ENCODE measurements at places on chromosomes 3 and 15.

DNA sequence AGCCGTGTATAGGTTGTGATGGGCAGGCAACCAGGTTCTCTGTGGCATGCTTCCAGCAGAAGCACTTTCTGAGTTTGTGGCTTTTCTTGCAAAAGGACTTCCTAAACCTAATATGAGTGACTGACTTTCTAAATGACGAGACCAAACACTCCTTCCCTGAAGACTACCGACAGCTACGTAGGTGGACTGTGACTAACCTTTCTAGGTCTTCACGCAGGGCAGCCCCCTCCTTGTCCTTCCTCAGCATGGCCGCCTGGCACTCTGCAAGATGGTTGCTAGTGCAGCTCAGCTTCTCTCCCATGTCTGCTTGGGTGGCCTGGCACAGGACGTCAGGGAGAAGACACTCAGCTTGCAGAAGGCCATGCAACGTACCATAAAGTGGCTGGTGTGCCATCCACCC is 20.9 kb downstream of the CXCR6 start:
- no peak for DNase-seq

GRCh38 chr3:38853011-38853410 is 37.0 kb upstream of the SCN10A start:
- DNase-seq = no peak

GRCh38 chr3:35665390-35666055 is 26.2 kb downstream of the ARPP21 start:
- DNase-seq = no peak

DNA sequence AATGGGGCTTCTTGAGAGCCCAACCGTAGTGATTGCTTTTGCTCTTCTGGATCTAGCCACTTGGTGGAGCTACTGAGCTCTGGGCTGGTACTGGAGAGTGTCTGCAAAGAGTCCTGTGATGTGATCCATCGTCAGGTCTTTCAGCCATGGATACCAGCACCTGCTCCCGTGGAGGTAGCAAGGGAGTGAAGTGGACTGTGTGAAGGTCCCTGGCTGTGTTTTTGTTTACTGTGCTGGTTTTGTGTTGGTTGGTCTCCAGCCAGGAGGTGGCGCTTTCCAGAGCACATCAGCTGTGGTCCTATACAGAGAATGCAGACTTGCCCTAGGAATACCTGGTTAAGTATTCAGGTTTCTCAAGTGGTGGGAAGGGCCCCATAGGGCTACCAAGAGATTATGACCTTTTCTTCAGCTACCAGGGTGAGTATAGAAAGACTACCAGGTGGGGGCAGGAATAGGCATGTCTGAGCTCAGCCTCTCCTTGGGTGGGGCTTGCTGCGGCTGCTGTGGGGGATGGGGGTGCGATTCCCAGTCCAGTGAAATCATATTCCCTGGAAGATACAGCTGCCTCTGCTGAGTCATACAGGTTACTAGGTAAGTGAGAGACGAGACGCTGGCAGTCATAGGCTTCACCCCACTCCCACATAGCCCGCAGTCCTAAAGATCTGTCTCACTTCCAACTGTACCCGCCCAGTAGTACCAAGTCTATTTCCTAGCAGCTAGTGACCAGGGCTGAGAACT is 733.7 kb downstream of the ZNF385D start:
- peak; percentile 74 for DNase-seq

- DNase-seq = no peak
Measured at GRCh38 chr15:25251700-25252390, 187.0 kb downstream of the UBE3A start.

DNA sequence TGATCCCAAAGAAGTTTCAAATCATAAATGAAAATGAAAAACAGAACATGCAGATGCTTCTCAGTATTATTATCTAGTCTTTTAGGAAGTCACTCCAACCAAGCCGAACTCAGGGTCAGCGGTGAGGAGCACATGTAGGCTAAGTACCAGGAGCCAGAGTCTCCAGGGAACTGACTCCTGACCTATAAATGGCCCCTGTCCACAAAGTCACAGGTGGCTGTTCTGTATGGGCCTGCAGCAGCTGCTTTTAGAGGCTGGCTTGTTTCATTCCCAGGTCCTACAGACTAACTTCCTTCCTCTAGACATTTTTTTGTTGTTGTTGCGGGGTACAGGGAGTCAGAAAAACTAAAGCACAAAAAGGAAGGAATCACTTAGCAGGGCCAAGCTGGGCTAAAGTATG is 54.6 kb downstream of the DAPK2 start:
- no peak for DNase-seq

GRCh38 chr3:194045289-194045688 is 90.7 kb upstream of the HES1 start:
- DNase-seq = no peak

GRCh38 chr3:142035308-142035922 is 113.9 kb downstream of the TFDP2 start:
- no peak for DNase-seq

- DNase-seq = no peak
Measured at GRCh38 chr3:45567730-45568172, 26.8 kb upstream of the LIMD1 start.

DNA sequence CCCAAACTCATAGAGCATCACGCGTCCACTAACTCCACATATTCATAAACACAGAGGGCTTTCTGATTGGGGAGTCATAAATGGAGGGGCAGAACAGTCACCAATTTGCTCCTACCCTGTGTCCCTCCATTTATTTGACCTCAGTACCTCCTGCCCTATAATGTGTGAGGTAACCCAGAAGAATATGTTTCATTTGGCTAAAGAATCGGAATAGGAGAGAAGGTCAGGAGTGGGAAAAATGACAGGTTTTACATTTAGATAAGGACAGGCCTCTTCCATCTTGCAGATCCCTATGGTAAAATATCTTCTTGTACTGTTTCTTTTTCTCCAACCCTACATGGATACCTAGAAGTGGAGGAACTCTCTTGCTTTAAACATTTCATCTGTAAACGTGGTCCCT is 578.0 kb downstream of the TUSC7 start:
- DNase-seq = no peak

- DNase-seq = no peak
Measured at GRCh38 chr3:184773283-184774186, 38.4 kb upstream of the VPS8 start.

GRCh38 chr3:190384309-190384756 is 3.6 kb upstream of the CLDN16 start:
- DNase-seq = peak; percentile 67

DNA sequence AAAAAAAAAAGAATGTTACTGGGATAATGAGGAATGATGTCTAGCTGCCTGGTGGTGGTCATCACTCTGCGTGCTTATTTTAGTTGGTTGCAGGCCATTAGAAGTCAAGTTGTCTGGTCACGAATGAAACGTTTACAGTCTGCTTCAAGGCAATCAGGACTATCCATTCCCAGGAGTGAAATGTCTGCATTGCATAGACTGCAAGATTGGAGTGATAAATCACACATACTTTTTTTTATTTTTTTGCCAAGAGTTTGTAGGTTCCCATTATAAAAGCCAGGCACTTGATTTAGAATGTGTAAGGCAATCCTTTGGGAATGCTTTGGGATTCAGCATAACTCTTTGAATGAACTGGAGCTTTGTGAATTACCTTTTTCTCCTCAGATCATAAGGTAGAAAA is 132.3 kb downstream of the STAC start:
- no peak for DNase-seq

DNA sequence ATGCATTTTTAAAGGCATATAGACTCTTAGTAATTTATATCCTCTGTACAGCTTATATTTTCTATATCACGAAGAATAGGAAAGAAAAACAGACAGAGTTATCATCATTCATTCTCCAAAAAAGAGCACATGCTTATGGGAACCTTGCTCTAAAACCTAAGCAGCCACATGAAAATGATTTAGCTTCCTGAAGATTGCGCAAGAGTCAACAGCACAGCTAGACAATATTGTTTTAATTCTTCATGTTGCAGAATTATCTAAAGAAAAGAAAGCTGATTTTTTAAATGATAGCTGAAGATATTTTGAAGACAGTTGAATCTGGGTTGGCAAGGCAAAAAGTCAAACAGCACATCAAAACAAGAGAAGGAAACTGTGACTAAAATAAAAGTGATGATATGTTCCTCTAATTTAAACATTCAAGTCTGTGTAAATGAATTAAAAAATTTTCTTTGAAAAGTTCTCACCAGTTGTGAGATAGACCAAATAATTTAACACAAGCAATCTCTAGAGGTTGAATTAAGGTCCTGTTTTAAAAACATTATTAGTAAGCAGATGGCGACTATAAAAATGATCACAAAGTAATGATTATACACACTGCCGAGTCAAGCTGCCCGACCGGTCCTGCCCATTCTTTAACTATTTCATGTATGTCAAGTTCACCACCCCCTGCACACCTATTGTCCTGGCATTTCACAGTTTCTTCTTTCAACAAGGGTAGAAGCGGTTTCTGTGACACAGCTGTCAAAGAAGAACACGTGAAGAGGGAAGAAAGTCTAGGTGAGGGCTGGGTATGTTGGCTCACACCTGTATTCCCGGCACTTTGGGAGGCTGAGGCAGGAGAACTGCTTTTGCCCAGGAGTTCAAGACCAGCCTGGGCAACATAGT is 74.2 kb upstream of the BHLHE40 start:
- peak; percentile 15 for DNase-seq

DNA sequence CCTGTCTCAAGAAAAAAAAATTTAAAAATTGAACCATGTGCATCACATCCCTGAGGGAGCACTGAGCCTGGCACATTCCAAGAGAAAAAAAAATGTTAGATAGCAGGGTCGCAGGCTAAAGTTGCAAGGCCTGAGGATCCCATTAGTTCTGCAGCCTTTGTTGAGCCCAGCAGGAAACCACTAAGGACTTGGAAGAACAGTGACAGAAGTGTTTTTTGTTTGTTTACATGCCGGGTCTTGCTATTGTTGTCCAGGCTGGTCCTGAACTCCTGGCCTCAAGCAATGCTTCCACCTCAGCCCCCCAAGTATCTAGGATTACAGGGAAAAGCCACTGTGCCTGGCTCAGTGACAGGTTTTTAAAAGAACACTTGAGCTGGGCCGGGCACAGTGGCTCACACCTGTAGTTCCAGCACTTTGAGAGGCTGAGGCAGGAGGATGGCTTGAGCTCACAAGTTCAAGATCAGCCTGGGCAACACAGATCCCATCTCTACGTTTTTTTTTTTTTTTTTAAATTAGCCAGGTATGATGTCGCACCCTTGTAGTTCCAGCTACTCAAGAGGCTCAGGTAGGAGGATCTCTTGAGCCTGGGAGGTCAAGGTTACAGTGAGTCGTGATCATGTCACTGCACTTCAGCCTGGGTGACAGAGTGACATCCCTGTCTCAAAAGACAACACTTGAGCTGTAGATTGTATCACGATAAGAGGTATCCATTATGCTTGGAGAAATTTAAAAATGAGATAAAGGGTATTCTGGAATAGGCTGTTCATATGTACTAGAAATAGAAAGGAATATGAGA is 15.2 kb downstream of the CHAC1 start:
- no peak for DNase-seq

- no peak for DNase-seq
Measured at GRCh38 chr3:64242435-64242834, 17.2 kb upstream of the PRICKLE2 start.

DNA sequence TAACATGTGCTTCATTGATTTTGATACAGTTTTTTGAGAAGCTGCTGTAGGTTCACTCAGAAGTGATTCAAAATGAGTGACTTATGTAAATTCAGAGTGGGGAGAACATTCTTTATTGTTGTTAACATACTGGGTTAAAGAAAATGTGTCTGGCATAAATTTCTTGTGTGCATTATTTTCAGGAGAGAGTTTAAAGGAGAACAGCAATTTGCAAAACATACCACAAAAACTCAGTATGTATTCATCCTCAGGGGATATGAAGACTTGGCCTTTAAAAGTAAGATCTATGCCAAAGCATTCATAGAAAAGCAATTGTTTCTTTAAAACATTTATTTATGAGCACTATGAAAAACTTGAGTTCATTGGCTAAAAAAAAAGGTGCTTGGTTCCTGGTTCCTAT is 1089.8 kb downstream of the ROBO2 start:
- DNase-seq = no peak

- no peak for DNase-seq
Measured at GRCh38 chr3:78096488-78097255, 1056.8 kb downstream of the ROBO2 start.

GRCh38 chr3:115239717-115240116 is 92.6 kb upstream of the ZBTB20 start:
- DNase-seq = peak; percentile 86

GRCh38 chr3:186400662-186401061 is 38.6 kb upstream of the DGKG start:
- DNase-seq = no peak

DNA sequence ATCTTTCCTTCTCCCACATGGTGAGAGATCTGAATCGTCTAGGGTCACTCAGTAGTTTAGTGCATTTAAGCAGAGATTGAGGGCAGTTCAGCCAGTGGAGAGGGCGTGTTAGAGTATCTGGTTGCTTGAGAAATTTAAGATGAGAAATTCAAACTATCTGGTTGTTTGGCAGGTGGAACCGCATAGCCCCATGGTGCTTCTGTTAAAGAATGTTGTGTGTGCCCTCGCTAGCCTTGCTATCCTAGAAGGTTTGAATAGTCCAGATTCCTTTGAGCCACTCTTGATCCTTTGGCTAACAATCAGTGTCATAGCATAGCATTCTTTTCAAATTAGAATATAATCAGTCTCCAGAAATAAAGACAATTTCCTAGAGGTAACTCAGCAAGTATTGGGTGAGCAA is 32.1 kb downstream of the ABHD17C start:
- no peak for DNase-seq

DNA sequence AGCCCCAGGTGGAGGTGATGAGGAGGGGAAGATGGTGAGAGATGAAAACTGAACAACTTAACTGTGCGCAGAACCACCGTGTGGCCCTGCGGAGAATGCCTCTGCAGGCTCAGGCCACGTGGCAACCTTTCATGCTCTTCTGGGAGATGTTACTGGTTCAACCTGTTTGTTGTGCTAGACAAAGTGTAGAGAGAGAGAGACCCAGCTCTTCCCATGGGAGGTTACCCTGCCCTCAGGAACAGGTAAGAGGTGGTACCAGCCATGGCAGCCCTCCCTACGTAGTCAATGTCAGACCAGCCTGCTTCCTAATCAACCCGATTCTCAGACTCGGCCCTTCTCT is 37.0 kb upstream of the HACD2 start:
- DNase-seq = no peak

- DNase-seq = no peak
Measured at GRCh38 chr15:93965304-93965908, 266.0 kb upstream of the MCTP2 start.

DNA sequence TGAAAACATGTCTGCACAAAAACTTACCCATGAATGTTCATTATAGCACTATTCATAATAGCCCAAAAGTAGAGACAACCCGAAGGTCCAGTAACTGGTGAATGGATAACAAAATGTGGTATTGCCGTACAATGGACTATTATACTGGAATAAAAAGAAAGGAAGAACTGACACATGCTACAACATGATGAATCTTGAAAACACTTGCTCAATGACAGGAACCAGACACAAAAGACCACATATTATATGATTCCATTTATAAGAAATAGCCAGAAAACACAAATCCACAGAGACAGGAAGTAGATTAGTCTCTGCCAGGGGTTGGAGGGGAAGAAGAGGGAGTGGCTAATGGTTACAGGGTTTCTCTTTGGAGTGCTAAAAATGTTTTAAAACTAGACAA is 18.3 kb downstream of the SHC4 start:
- DNase-seq = no peak
